ENCODE measurements at places on chromosomes 11 and 22.

DNA sequence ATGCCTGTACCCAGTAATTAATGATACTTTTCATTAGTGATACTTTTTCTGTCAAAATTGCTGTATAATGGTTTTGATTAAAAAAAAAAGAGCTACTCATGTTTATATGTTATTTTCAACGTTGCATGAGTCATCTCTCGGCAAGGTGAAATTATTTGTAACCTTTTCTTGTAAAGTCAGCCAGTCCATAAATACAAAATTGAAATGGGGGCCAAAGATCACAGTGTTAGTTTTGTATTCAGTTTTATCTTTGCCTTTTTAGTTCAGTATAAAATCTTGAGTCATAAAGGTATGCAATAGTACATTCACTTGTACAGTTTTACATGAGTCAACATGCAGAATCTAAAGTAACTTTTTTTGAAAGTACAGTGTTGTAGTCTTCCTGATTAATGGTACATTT is 4.3 kb downstream of the ARHGEF12 start:
- peaks cover 61% of the 10 kb centered on the region for H3K4me1 ChIP-seq
- DNase-seq = no peak
- H3K27me3 ChIP-seq = no peaks in the 10 kb centered on the region
- H3K36me3 ChIP-seq = no peaks in the 10 kb centered on the region
- H3K27ac ChIP-seq = peak overlapping the region; percentile 98

GRCh38 chr11:85316967-85317366 is 310.2 kb downstream of the DLG2 start:
- no peak overlapping the region for H3K27ac ChIP-seq
- no peak for DNase-seq
- H3K4me3 ChIP-seq = no peak overlapping the region
- no peaks in the 10 kb centered on the region for H3K4me1 ChIP-seq

DNA sequence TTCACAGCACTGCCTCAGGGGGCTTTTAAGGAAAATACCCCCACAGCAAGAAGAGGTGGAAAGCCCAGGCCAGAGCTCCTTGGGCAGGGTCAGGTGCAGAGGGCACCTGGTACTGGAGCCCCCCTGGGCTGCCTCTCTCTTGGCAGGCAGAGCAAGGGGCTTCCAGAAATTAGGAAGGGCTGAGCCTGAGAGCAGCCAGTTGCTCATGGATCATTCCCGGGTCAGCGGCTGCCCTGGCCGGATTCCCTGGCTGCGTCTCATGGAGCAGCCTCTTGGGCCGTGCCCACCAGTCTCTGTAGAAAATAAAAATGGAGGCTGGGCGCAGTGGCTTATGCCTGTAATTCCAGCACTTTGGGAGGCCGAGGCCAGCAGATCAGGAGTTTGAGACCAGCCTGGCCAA is 10.3 kb upstream of the OMP start:
- DNase-seq = peak; percentile 53
- H3K27me3 ChIP-seq = no peaks in the 10 kb centered on the region
- no peaks in the 10 kb centered on the region for H3K4me1 ChIP-seq
- H3K36me3 ChIP-seq = no peaks in the 10 kb centered on the region

GRCh38 chr22:30460147-30460546 is 11.7 kb downstream of the SEC14L3 start:
- no peak overlapping the region for H3K27ac ChIP-seq
- no peak overlapping the region for H3K4me3 ChIP-seq
- no peaks in the 10 kb centered on the region for H3K4me1 ChIP-seq
- no peaks in the 10 kb centered on the region for H3K36me3 ChIP-seq

DNA sequence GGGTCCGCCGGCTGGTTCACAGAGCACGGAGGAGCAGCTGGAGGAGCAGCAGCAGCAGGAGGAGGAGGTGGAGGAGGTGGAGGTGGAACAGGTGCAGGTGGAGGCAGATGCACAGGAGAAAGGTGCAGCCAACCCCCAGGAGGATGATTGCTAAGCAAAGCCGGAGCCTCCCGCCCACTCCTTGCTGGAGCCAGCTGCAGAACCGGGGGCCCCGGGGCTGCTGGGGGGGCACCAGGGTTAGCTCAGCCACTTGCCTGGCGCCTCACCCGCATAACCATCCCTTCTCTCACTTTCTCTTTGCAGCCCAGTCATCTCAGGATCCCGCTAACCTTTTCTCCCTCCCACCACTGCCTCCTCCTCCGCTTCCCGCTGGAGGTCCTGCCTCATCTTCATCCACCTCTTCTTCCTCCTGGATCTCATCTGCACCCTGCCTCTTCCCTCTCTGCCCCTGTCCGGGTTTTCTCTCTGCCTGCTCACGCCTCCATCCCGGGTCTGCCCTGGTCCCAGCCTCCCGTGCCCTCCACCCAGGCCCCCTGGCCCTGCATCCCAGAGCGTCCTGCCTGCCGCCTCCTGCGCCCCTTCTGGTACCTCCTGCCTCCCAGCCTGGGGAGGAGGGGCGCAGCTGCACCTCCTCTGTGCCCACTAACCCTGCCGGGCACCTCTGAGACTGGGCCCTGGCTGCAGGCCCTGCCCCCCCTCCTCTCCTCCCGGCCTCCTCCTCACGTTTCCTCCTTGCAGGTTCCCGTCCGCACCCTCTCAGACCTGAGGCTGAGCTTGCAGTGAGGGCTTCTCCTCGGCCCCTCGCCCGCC is 9.5 kb downstream of the KCTD17 start:
- no peak overlapping the region for H3K27ac ChIP-seq
- H3K27me3 ChIP-seq = no peaks in the 10 kb centered on the region
- no peak overlapping the region for H3K4me3 ChIP-seq
- H3K4me1 ChIP-seq = no peaks in the 10 kb centered on the region

- H3K4me1 ChIP-seq = peaks cover 15% of the 10 kb centered on the region
- H3K27me3 ChIP-seq = no peaks in the 10 kb centered on the region
- no peak overlapping the region for H3K27ac ChIP-seq
- H3K36me3 ChIP-seq = no peaks in the 10 kb centered on the region
Observed at GRCh38 chr11:46597609-46598219, 3.9 kb upstream of the AMBRA1 start.

- no peaks in the 10 kb centered on the region for H3K36me3 ChIP-seq
- no peaks in the 10 kb centered on the region for H3K4me1 ChIP-seq
- DNase-seq = no peak
- no peak overlapping the region for H3K27ac ChIP-seq
- H3K27me3 ChIP-seq = no peaks in the 10 kb centered on the region
Observed at GRCh38 chr22:37225481-37225880, 13.2 kb upstream of the SSTR3 start.

DNA sequence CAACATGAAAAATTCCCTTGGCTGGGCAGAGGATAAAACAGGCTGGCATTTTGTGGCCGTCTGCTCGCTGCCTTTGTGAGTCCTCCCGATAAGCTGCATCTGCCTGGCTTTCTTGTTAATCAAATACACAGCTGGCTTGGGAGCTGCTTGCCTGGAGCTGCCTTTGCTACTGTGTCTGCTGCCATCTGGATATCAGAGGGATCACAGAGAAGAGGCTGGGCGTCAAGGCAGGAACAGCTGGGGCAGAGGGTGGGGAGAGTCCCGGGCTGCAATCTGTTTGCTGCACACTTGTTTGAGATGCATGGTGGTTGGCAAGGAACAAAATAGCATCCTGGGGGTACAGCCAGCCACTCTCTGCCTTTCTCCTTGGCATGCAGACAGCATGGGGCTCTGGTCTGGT is 36.0 kb downstream of the COMMD9 start:
- no peaks in the 10 kb centered on the region for H3K4me1 ChIP-seq
- no peaks in the 10 kb centered on the region for H3K36me3 ChIP-seq
- H3K4me3 ChIP-seq = no peak overlapping the region
- H3K27ac ChIP-seq = no peak overlapping the region
- no peak for DNase-seq
- peaks cover 3% of the 10 kb centered on the region for H3K27me3 ChIP-seq

DNA sequence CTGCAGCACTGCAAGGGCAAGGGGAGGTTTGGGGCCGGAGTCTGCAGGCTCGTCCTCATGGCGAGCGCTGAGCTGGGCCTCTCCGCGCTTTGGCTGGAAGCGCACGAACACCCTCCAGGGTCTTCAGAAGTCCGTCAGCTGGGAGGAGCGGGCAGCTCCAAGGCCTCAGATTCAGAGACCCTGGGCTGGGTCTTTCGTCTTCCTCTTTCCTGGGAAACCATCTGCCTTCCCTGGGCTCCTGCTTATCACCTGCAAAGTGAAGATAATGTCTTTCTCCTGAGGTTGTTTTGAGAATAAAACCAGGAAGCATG is 525.6 kb downstream of the BRD1 start:
- no peak overlapping the region for H3K27ac ChIP-seq
- no peak for DNase-seq
- H3K4me3 ChIP-seq = no peak overlapping the region
- no peaks in the 10 kb centered on the region for H3K4me1 ChIP-seq

DNA sequence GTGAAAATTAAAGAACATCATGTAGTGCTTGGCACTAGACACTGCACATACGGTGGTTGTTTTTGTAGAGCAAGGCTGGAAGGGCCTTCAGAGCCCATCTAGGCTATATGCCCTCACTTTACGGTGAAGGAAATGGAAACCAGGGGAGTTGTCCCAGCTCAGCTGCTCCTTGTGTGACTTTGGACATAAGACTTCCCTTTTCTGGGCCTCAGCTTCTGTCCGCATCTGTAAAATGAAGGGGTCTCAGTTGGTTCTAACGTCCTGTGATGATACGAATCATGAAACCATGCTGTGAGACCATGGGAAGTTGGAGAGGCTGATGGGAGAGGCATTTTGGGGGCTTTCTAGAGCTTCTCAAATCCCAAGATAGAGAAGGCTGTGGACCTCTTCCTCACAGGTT is 4.7 kb downstream of the KCNE3 start:
- H3K27ac ChIP-seq = peak overlapping the region; percentile 19
- H3K27me3 ChIP-seq = no peaks in the 10 kb centered on the region
- H3K4me3 ChIP-seq = no peak overlapping the region
- no peak for DNase-seq
- no peaks in the 10 kb centered on the region for H3K36me3 ChIP-seq

DNA sequence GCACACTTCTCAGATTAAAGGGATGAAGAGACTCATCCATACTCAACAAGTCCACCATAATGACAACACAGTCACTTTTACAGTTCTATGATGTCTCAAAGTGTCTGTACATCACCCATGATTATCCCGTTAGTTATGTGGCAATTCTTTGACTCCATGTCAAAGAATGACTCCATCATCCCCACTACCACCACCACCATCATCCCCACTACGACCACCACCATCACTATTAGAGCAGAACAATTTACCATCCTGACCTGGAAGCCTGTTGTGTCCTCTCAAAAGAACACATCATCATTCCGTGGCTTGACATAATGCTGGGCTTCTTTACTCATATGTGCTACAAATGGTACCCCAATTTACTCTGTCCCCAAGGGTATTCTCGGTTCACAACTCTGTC is 13.7 kb downstream of the PRR5L start:
- H3K4me1 ChIP-seq = no peaks in the 10 kb centered on the region
- DNase-seq = no peak
- no peak overlapping the region for H3K4me3 ChIP-seq

DNA sequence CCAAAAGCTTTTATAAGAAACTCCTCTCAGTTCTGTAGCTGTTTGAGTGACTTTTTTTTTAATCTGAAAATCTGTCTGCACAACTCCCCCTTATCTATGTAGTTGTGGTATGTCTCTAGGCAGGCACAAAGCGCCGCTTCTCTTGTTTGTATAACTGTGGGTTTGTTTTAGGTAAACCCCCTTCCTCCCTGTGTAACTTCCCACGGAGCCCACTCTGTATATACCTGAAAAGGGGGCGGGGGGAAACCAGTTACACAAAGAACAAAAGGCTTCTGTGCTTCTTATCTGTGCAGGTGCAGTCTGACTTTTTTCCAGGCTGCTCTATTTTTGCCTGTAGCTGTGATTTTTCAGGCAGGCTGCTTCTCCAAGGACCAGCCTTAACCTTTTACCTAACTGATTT is 13.2 kb downstream of the OR10AG1 start:
- no peaks in the 10 kb centered on the region for H3K27me3 ChIP-seq
- DNase-seq = no peak
- no peak overlapping the region for H3K27ac ChIP-seq
- no peak overlapping the region for H3K4me3 ChIP-seq
- no peaks in the 10 kb centered on the region for H3K4me1 ChIP-seq

GRCh38 chr22:19810381-19811201 is 44.1 kb downstream of the GNB1L start:
- H3K4me1 ChIP-seq = peaks cover 11% of the 10 kb centered on the region
- H3K27ac ChIP-seq = no peak overlapping the region
- DNase-seq = no peak
- no peak overlapping the region for H3K4me3 ChIP-seq
- H3K27me3 ChIP-seq = no peaks in the 10 kb centered on the region

DNA sequence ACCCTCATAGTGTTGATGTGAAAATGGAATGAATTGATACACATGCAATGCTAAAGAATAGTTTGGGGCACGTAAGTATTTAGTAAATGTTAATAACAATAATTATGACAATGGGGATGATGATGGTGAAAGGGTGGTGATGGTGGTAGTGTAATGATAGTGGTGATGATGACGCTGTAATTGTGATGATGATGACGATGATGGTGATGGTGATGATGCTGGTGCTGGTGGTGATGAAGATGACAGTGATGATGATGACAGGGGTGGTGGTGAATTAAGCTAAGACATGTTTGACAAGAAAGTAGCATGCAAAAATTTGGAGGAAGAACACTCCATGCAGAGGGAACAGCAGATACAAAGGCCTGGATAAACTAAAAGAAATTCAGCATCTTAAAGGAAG is 364.4 kb upstream of the API5 start:
- H3K27me3 ChIP-seq = no peaks in the 10 kb centered on the region
- H3K4me1 ChIP-seq = no peaks in the 10 kb centered on the region
- DNase-seq = no peak
- H3K4me3 ChIP-seq = no peak overlapping the region
- no peaks in the 10 kb centered on the region for H3K36me3 ChIP-seq
- H3K27ac ChIP-seq = no peak overlapping the region

DNA sequence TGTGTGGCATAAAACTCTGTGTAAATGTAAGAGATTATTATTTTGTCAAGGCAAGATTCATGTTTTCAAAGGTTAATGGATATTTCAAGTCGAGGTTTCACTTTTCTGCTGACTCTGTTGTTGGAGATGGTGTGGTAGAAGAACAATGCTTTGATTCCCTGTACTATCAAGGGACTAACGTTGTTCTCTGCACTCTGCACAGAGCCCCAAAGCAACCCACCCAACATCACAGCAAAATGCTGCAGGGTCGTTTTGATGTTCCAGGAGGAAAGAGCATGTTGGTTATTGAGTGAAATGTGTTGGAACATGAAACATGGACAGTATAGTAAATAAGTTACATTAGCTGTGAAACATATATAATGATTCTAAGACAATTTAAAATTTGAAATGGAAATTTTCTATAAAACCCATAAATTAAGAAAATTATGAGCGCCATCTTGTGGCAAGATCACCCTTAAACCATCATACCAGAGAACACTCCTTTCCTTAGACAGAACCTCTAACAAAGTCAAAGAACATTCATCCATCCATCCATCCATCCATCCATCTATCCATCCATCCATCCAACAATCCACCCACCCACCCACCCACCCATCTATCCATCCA is 164.4 kb upstream of the ZBED5 start:
- no peaks in the 10 kb centered on the region for H3K4me1 ChIP-seq
- no peaks in the 10 kb centered on the region for H3K27me3 ChIP-seq
- no peaks in the 10 kb centered on the region for H3K36me3 ChIP-seq
- DNase-seq = no peak
- H3K4me3 ChIP-seq = no peak overlapping the region
- no peak overlapping the region for H3K27ac ChIP-seq

All from psoas muscle (tissue), 8 donors.